ENCODE measurements at places on chromosomes 7 and 10. TPM values are rescaled to one million over a fixed set of nuclear protein-coding genes. Genes with fewer than 3 reads are reported as not detected.

HOXA7 gene
- 3.4 TPM for total RNA-seq

GFRA1 gene
- total RNA-seq: 5.0 TPM

PRPS1L1 gene
- not detected for total RNA-seq

MRC1 gene
- not detected for total RNA-seq

ZWINT gene
- total RNA-seq: 26.7 TPM

CNNM1 gene
- 1.6 TPM for total RNA-seq

CCL24 gene
- not detected for total RNA-seq

GRM8 gene
- total RNA-seq: not detected

ERCC6 gene
- total RNA-seq: 101 TPM

TMEM72 gene
- not detected for total RNA-seq

NUTM2E gene
- not detected for total RNA-seq

GATA3 gene
- total RNA-seq: not detected

- no peaks in the 10 kb centered on the region for H3K36me3 ChIP-seq
- H3K27ac ChIP-seq: peak overlapping the region; percentile 63
- no peak overlapping the region for H3K4me3 ChIP-seq
- H3K4me1 ChIP-seq: peaks cover 57% of the 10 kb centered on the region
- DNase-seq: peak; percentile 93
Observed at GRCh38 chr10:95279042-95279820, 11.6 kb downstream of the PDLIM1 start.

DNA sequence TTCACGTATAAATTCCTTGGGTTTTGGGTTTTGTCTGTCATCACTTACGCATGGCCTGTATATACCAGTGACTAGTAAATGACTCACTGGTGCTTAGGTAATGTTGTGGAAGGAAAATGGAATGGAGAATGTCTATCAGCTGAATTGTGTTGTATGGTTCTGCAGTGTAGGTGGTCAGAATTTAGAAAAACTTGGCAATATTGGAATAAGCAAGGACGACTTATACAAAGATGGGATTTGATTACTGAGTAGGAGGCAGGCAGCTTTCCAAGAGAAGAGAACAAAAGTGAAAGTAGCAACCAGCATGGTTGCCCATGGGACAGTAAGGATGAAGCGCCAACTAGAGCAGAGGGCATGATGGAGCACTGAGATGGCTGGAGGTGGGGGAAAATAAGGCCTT, 168.6 kb upstream of the CSTF2T start:
- DNase-seq: peak; percentile 94
- H3K36me3 ChIP-seq: no peaks in the 10 kb centered on the region

DNA sequence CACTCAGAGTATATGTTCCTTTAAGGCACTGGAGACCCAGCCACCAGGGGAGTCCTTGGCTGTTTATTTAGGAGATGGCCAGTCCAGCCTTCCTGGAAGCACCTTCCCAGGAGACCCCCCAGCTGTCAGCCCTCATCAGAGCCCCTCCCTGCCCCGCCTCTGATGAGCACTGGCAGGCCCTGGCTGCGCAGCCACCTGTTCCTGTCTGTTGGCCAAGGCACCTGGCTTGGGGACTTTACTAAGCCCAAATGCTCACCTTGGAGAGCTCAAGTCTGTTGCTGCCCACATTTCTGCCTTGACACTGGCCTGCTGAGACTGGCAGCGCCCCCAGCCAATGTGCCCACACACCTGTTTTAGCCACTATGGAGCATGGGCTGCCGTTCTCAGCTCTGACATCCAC, 124.7 kb downstream of the ELMO1 start:
- no peak overlapping the region for H3K4me3 ChIP-seq
- H3K27ac ChIP-seq: no peak overlapping the region
- H3K36me3 ChIP-seq: no peaks in the 10 kb centered on the region
- no peak for DNase-seq
- H3K27me3 ChIP-seq: no peaks in the 10 kb centered on the region

DNA sequence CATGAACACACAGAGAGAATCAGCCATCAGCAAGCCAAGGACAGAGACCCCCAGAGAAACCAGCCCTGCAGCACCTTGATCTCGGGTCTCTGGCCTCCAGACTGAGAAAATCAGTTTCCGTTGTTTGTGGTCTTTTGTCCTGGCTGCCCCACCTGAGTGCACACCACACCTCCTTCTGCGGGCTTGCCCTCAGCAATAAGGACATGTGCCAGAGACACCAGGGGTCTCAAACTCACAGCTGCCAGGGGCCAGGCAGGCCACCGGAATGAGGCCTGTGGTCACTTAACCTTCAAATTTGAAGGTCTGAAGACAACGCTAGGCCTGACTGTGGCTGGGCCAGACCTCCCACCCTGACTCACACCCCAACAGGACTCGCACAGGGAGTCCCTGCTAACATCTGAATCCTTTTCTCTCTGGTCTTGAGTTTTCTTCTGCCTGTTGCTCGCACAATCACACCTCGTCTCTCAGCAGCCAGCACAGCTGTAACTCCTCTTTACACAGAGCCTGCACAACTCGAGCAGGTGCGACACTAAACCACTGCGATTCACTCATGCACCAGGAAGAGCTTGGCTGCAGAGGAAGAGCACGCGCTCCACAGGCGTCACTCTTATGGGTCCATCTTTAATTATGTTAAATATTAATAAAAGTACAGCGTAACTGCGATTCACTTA, 86.2 kb downstream of the CHST15 start:
- no peaks in the 10 kb centered on the region for H3K4me1 ChIP-seq
- no peaks in the 10 kb centered on the region for H3K36me3 ChIP-seq
- no peak for DNase-seq

DNA sequence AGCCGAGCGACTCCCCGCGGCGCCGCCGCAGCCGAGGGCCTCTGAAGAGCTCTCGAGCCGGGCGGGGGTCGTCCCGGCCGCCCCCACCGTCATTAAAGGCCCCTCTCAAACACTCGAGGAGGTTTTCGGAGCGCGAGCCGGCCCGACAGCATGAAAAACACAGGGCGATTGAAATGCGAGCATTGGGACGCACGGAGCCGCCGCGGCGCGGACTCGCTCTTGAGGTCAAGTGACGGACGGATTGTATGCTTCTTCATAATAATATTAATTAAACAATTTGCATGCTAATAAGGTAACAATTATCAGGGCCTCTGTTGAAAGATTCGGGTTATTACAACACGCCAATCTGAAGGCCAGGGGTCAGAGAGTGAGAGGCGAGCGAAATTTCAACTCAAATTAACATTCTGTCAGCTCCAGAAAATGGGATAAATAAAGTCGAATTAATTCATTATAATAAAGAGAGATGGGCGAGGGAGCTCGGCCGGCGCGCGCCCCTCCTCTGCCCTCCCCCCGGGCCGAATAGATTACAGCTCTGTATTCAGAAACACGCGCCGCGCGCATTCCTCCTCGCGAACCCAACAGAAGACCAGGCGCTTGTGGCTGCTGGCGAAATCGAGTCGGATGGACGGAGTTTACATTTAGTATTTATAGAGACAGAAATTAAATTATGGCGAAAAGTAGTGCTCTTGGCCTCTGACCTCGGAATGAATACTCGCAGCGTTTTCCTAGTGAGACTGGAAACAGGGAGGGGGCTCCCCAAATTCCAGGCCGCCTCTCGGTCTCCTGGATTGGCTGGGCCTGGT, 2.1 kb upstream of the UNCX start:
- no peak overlapping the region for H3K4me3 ChIP-seq
- no peak for DNase-seq
- no peaks in the 10 kb centered on the region for H3K4me1 ChIP-seq

- H3K27ac ChIP-seq: no peak overlapping the region
- peak; percentile 11 for DNase-seq
- H3K36me3 ChIP-seq: no peaks in the 10 kb centered on the region
- no peak overlapping the region for H3K4me3 ChIP-seq
Observed at GRCh38 chr10:43265799-43266721, 805 bp downstream of the RASGEF1A start.

- H3K36me3 ChIP-seq: no peaks in the 10 kb centered on the region
- no peaks in the 10 kb centered on the region for H3K27me3 ChIP-seq
- peaks cover 45% of the 10 kb centered on the region for H3K4me1 ChIP-seq
- peak overlapping the region; percentile 73 for H3K27ac ChIP-seq
- peak overlapping the region; percentile 58 for H3K4me3 ChIP-seq
Observed at GRCh38 chr10:50325449-50326171, 74.3 kb upstream of the ASAH2 start.

DNA sequence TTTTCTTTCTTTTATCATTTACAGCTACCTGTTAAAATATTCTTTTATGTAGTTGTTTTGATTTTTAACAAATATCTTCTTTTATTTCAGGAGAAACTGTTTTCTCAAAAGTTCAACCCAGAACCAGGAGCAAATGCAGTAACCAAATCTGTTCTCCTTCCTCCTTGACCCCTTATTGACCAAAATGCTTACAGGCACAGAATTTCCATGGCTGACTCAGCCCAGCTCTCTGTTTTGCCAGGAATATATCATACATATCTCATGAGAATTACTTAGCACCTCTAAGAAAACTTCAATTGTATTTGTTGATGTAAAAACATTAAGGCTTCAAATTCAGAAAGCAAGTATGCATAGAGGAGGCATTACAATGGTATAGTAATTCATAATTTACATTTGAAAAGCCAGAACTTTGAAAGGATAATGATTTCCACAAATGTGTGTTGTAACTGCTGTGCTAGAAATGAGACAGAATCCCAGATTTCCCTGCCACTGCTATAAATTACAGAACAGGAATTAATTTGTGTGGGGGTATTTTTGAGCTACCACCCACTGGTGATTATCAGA, 2.2 kb downstream of the GSAP start:
- no peaks in the 10 kb centered on the region for H3K36me3 ChIP-seq
- H3K27me3 ChIP-seq: no peaks in the 10 kb centered on the region
- no peak overlapping the region for H3K4me3 ChIP-seq
- peak overlapping the region; percentile 25 for H3K27ac ChIP-seq
- peaks cover 30% of the 10 kb centered on the region for H3K4me1 ChIP-seq
- DNase-seq: peak; percentile 60

GRCh38 chr7:85927226-85927625, 716.5 kb upstream of the GRM3 start:
- no peaks in the 10 kb centered on the region for H3K4me1 ChIP-seq
- no peak for DNase-seq
- no peak overlapping the region for H3K4me3 ChIP-seq
- H3K36me3 ChIP-seq: no peaks in the 10 kb centered on the region
- H3K27ac ChIP-seq: no peak overlapping the region

DNA sequence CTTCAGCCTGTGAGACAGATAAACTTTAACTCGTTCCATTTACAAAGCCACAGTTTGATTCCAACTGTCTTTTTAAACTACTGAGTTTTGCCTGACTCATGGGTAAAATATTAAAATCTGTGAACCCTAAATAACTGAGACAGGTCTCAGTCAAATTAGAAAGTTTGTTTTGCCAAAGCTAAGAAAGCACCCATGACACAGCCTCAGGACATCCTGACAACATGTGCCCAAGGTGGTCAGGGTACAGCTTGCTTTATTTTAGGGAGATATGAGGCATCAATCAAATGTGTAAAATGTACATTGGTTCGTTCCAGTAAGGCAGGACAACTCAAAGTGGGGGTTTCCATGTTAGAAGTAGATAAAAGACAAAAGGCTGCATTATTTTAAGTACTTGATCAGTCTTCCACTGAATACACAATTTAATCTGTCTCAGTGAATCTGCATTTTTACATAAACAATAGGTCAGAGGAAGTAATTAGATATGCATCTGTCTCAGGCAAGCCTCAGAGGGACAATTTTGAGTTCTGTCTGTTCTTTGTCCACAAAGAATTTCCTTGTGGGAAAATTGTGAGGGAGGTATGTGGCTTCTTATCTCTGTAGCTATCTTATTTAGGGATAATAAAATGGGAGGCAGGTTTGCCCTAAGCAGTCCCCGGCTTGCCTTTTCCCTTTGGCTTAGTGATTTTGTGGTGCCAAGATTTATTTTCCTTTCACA, 11.0 kb upstream of the PIP start:
- no peaks in the 10 kb centered on the region for H3K4me1 ChIP-seq
- DNase-seq: no peak

DNA sequence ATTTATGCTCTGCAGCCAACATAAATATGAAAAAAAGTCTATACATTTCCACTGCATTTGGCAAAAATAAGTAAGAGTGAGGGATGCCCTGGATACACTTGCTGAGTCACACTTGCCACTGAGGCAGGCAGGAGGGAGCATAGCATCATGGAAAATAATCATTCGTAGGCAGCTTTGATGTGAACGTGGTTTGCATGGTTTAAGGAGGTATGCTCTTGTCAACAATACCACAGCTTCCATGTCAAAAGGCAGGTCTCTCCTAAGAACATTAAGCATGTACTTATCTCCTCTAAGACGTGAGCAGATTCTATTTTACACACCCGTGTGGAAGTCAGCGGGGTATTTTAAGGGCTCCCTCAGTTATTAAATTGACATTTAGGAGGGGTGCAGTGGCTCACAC, 89.2 kb upstream of the WDR11 start:
- H3K4me3 ChIP-seq: no peak overlapping the region
- H3K27ac ChIP-seq: no peak overlapping the region
- no peaks in the 10 kb centered on the region for H3K4me1 ChIP-seq
- H3K36me3 ChIP-seq: no peaks in the 10 kb centered on the region
- no peaks in the 10 kb centered on the region for H3K27me3 ChIP-seq

Data from GM23248 (cell line).